Stimulated activated CD4-positive, alpha-beta T cell treated with anti-CD3 and anti-CD28 coated beads, Interleukin-1b, Interleukin-23, amount 100 ng/mL, for 48 hours (primary cell): ENCODE measurements at places on chromosomes 5 and 9.

DNA sequence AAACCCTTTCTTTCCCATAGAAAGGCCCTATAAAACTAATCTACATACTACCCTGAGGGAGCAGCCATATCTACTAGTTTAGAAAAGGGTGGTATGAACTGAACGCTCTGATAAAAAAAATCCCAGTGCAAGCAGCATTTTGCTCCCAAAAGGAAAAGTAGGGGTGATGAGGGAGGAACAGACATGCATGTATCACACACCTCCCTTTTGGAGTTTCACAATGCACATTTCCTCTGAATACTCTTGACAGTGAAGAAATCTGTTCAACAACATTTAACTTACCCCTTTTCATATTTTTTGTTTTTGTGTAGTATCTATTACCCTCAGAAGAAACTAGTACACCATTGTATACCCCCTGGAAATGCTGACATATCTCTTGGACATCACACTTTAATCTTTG, 411.4 kb downstream of the MAT2B start:
- no peak for DNase-seq

- DNase-seq = no peak
Measured at GRCh38 chr5:66882606-66883227, 286.5 kb downstream of the MAST4 start.

- DNase-seq = no peak
Measured at GRCh38 chr9:138076650-138077009, 199.0 kb downstream of the CACNA1B start.

DNA sequence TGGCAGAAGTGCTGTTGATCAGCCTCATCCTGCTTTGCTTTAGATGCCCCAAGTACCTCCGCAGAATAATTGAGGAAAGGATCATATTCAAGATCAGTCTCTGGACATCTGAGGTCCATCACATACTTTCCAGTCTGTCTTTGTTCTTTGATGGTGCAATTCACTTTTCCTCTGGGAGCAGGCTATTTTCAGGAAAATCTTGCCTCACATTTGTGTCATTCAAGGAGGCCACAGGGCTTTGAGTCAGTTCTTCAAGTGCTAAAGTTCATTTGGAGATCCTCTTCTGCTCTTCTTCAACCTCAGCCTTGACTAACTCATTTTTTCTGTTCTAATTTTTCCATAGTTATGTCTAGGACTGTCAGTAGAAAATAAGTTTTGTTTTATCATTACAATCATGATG, 18.6 kb downstream of the EQTN start:
- DNase-seq = no peak

DNA sequence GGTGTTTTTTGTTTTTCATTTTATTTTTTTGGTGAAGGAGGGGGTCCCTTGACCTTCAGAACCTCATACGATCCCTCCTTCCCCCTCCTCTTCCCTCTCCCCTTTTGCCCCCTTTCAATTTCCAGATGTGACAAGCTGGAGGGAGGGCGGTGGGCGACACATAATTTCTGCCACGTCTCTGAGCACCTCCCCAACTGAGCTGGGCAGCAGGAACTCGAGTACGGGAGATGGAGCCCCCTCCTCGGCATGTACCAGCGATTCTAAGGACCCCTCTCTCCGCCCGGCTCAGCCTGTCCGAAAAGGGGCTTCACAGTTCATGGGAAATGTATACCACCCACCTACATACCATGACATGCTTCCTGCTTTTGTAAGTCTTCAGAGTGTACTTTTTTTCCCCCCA, 52.4 kb downstream of the PRRC2B start:
- DNase-seq = no peak
